ENCODE measurements at places on chromosomes 2 and 18.

- no peak for DNase-seq
These were observed 78.6 kb upstream of the ACSL3 start for GRCh38 chr2:222782201-222782730.

DNA sequence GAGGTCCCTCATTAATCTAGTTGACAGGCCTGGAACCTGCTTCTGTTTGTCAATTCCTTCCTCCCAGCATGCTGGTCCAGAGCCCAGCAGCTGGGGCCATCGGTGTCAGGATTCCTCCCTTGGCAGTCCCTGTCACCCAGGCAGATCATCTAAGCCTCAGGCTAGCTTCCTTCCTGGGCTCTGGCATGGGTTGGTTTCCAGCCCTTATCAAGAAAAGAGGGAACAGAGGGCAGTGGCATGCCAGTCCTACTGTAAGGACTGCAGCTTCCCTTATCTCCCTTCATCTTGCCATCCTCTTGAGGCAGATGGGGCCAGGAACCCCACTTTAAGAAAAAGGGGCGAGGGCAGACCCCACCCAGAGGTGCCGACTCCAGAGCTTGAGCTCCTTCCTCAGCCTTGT lies 10.9 kb upstream of the KCNK3 start:
- DNase-seq = no peak

DNA sequence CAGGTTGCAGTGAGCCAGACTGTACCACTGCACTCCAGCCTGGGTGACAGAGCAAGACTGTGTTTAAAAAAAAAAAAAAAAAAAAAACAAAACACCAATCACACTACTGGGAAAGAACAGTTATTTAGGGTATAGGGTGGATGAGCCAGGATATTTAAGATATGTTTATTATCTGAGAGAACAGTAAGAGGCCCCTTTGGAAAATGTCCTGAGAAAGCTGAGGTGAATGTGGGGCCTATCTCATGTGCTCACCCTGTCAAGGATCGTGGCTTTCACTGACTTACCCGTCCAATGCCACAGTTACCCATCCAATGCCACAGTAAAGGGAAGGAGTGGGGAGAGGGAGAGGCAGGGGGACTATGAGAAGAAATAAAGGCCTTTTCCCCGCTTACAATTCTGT lies 19.9 kb upstream of the ENOSF1 start:
- no peak for DNase-seq

DNA sequence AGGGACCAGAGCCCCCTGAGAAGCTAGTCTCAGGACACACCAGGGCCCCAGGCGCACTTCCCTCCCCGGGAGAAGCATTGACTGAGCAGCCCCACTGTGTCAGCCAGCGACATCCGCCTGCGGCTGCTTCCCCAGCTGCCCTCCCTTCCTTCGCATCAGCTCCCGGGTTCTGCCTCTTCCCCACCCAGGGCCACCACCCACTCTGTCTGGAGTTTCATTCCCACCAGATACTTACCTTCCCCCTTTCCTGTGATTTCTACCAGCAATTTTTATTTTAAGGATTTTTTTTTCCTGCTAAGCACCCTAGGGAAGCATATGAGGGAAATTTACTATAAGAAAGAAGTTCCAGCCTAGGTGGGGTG lies 99.2 kb downstream of the SMAD7 start:
- no peak for DNase-seq

DNA sequence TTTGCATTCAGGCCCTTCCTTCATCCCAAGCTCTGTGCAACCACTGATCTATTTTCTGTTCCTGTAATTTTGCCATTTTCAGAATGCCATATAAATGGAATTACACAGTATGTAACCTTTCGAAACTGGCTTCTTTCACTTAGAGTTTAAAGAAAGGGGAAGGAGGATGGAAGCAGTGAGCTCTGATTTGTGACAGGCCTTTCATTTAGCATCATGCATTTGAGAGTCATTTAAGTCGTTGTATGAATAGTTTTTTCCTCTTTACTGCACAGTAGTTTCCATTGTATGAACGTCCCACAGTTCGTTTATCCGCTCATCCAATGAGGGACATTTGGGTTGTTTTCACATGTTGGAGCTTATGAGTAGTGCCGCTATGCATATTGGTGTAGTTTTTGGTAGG lies 67.0 kb downstream of the LBH start:
- no peak for DNase-seq

GRCh38 chr18:36829362-36830157 lies 633 bp downstream of the KIAA1328 start:
- no peak for DNase-seq

DNA sequence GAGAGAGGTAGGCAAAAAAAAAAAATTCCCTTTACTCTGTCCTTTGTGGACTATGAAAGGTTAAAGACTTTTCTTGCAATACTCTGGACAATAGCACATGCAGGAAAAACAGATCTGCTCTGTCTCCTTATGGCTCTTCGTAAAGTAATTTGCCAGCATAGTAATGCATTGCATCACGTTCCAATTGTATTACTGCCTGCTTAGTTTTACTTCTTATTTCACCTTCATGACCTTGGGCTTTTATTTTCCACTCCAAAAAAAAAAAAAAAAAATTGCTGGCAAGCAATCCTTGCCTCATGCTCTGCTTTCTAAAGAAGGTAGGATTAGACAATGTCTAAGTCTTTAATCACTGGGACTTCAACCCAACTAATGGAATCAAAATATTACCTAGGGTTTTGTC lies 1802.7 kb downstream of the SUCLG1 start:
- no peak for DNase-seq

GRCh38 chr2:226159875-226160479 lies 639.6 kb downstream of the IRS1 start:
- DNase-seq = no peak

- DNase-seq = no peak
These were observed 32.5 kb downstream of the CMPK2 start for GRCh38 chr2:6833300-6833604.

GRCh38 chr18:9742524-9743131 lies 34.5 kb downstream of the RAB31 start:
- DNase-seq = no peak

Measured in hematopoietic multipotent progenitor cell treated with erythropoietin and hydrocortisone succinate and interleukin-3 and kit ligand, for 15 days (in vitro differentiated cells).